Stimulated activated CD8-positive, alpha-beta memory T cell treated with anti-CD3 and anti-CD28 coated beads, Interleukin-15, amount 100 ng/mL, for 24 hours (primary cell): ENCODE measurements at places on chromosomes 11 and 22.

DNA sequence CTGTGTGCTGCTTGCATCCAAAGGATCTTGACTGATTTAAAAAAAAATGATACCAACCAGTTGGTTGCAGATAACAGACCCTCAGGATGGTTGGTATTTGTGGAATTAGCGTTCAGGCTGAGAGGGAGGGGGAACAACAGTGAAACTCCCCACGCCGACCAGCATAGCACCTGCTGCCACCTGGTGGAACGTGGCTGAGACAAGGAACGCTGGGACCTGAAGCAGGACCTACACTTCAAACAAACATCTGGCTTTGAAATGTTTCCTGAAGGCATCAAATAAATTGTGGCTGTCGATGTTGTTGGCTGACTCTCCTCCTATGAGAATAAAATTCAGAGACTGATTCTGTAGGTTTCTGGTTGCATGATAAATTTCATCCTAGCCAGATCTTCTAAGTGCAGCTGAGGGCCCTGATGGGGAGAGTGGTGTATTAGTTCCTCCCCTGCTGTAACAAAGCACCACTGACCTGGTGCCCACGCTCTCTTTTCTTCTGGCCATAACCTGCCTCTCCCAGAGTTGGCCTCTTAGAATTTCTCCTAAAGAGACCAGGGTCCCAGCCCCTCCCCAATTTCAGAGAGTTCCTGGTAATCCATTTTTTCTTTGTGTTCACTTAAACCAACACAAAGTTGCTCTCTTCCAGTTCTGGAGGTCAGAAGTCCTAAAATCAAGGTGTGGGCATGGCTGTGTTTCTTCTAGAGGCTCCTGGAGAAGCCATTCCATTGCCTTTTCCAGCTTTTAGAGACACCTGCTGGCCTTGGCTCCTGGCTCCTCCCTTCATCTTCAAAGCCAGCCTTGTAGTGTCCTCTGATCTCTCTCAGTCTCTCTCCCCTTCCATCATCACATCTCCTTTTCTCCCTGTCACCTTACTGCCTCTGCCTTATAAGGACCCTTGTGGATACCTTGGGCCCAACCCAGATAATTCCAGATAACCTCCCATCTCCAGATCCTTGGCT lies 17.3 kb downstream of the APOL2 start:
- no peak for DNase-seq

DNA sequence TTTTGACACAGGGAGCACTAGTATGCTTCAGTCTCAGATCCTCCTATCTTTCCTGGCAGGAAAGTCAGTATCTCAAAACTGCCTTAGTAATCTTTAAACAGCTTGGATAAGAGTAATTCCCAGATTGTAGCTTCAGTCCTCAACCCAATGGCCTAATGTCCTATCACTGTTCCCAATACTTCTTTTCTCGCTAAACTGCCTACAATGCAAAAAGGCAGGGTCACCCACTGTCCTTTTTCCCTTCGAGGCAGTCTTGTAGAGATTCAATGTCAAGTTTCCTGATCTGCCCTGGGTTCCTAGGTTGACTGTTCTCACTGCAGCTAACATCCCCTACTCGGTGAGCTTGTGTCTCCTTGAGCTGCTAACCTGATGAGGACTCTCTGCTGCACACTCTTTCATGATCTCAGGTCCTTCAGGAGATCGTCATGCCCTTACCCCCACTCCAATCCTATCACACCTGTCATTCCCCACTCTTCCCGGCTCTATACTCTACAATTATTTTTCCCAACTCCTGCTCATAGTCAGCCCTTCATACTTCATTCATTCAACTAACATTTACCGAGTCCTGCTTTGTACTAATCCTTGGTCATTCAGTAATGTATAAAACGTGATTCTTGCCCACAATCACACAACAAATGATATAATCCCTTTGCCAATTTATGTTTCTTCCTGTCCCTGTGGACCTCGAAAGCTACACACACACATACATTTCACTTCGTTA lies 904 bp downstream of the C2CD3 start:
- DNase-seq, result no peak

DNA sequence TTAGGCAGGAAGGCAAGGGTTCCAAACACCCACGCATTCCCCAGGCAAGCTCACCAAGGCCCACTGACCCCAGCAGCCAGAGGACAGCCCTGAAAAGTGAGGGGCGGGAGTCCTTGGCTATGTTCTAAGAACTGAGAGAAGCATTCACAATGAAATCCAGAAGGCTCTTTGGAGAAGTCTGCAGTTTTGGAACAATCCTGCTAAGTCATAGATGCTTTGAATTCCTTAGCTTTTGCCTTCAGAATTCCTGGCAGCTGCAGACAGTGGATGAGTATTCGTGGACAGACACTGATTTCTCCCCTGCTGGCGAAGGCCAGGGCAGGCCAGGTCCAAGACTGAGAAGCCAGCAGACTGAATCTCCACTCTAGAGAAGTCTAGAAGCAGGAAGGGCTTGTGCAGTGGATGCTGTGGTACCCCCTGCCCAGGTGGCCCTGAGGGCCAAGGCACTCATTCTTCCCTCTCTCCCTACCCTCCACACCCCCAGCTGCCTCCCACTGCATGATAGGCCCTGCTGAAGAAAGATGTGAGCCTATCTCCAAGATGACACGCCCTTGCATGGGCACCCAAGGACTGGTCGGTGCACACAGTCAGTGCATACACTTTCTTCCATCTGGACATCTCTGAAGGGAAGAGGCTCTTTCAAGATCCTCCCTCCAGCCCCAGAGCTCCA lies 133.2 kb upstream of the TEAD1 start:
- DNase-seq, result no peak

- no peak for DNase-seq
Measured at GRCh38 chr11:77142091-77142975, 14.3 kb downstream of the MYO7A start.

DNA sequence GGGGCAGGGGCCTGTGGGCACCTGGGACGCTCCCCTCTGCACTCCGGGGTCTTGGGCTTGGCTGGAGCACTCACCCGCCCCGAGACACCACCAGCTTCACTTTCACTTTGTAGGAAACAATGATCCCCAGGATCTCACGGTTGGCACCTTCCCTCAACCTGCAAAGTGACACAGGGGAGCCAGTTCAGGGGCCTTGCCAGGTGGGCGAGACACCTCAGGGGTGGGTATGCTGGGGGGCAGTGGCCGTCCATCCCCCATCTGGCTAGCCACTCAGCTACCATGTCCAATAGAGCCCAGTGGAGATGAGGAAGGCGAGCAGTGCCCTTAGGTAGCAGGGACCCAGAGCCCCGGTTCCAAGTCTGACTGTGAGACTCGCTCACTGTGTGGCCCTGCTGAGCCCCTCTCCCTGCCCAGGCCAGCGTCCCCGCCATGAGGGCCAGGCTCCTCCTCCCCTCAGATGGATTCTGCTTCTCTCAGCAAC lies 32.3 kb downstream of the TPBGL start:
- no peak for DNase-seq

DNA sequence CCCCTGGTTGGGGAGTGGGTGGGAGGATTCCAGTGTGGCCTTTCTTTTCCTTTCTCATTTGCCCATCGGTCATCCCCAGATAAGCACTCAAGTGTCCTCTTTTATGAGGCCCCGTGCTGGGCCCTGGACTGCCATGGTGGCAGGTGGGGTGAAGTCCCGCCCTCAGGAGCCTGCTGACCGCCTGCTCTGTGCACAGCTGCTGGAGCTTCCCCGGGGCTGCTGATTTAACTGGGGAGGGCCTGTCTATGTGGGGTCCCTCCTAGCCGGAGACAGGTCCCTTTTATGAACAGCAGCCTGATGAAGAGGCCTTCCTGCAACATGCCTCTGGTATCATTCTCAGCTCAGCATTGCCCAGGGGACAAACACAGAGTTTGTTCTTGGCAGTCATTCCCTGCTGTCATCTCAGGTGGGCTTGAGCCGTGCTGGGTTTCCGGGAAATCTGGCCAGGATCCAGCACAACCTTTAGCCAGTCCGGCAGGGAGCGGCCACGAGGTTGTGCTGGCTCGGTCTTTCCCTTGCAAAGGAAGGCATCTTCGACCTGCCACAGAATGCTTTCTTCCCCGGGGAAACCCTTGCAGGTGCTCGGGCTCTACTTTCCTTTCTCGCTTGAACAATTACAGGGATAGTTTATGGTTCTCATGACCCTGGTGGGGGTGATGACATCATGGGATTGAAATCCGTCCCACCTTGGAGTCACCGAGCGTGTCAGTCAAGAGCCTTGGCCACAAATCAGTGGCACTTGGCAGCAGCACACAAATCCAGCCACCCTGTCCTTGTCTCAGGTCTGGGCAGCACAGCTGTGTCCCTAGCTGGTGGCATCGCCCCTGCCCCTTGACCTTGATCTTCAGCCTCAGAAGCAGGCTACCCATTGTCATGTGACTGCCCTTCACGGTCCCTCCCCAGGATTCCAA lies 20.1 kb downstream of the ST14 start:
- no peak for DNase-seq

DNA sequence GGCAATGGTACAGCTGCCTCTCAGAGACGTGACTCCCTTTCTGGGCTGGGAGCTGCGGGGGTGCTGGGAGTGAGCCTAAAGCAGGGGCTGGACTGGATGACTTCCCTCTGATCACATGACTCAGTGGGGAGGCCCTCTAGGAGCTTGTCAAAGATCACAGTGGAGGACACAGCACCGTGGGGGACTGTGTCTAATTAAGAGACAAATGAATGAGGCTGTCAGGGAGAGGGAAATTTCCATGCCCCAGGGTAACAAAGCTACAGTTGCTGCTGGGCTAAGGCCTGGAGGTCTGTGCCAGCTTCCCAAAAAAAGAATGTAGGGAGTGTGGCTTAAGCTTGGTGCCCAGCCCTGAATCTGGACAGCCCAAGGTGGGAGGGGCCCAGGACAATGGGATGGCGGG lies 262.8 kb upstream of the PLET1 start:
- no peak for DNase-seq

GRCh38 chr11:35420371-35420770 lies 1.0 kb upstream of the SLC1A2 start:
- no peak for DNase-seq

DNA sequence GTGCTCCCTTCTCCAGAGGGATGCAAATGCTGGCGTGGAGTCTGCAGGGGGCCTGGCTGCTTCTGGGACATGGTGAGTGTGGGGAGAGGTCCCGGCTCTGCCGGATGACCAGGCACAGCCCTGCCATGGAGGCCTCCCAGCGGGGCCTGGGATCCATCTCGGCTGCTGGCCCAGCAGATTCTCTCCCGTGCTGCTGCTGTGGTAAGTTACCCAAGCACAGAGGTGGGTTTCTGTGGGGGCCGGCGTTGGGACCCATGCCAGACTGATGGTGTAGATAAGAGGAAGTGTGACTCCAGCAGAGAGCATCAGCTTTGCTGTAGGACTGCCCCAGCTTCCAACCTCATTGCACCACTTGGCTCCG lies 147.5 kb upstream of the B3GAT1 start:
- no peak for DNase-seq

DNA sequence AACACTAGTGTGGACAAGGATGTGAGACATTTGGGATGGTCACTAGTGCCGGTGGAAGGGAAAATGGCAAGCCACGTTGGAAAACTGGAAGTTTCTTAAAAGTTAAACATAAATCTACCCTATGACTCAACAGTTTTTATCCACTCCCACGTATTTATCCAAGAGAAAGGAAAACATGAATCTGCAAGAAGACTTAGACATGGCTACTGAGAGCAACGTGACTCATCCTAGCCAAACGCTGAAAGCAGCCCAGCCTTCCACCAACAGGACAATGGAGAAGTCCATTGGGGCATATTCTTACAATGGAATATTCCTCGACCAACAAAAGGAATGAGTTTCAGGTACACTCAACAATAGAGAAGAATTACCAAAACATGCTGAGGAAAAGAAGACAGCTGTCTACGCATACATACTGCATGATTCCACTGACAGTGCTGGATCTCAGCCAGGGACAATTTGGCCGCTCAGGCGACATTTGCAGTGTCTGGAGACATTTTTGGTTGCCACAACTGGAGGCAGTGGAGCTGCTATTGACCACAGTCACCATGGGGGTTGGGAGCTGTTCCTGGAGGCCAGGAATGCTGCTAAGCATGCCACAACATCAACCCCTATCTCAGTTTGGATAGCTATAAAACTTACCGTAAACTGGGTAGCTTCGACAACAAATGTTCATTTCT lies 21.2 kb downstream of the SYT13 start:
- DNase-seq, result no peak
